ENCODE measurements at places on chromosomes 5 and 9.
A peak's percentile ranks its signal among the peaks of the same experiment; 100 is the strongest.

GRCh38 chr9:1005043-1005667 is 28.7 kb downstream of the DMRT3 start:
- DNase-seq, result peak; percentile 40

GRCh38 chr5:110852541-110852940 is 113.7 kb downstream of the SLC25A46 start:
- no peak for DNase-seq

DNA sequence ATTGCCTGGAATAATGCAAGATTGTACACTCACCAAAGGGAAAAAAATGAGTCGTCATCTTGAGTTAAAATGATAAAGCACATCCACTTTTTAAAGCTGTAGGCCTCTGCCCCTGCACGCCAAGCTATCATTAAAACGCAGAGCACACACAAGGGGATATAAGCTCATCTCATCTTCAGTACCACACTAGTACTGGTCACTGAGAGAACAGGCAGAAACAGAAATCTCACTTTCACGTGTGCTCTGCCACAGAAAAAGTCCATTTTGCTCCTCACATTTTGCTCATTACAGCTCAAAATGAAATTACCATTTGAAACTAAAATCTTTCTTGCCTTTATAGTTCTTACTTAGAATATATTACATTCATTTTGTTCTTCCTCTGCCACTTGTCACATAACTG is 99.2 kb upstream of the SLC30A5 start:
- DNase-seq, result no peak

DNA sequence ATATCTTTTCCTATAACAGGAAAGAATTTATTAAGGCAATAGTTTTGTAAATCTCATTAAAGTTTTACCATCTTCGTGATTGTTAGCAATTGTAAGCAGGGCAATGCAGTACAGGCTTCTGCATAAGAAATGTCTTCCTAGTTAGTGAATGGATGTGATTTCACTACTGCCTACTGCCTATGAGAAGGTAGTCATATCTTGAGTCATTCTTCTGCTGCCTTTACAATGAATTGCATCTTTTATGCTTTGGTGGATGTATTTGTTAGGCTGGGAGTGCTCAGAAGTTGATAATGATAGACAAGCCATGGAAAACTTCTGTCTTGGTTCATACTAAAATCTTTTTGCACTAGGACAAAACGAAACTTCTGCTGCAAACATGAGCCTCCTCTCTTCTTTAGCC is 128.0 kb downstream of the ADAMTSL1 start:
- no peak for DNase-seq

DNA sequence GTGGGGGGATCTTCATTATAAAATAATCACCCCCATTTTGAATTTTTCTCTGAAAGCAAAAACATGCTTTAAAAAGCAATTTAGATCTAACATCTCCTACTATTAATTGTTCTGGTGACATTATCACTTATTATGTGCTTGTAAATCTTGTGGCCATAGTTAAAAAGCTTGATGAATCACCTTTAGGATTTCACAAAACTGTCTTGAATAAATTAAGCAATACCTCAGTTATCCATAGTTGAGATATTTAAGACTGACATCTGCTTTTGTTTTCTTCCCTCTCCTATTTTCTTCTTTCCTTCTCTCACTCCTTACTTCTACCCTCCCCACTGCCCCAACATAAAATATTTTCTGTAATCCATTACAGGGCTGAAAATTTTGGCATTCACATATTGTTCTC is 84.8 kb downstream of the SLC1A3 start:
- no peak for DNase-seq

GRCh38 chr5:1392801-1393565 is 48.1 kb upstream of the CLPTM1L start:
- DNase-seq, result no peak
